ENCODE measurements at places on chromosomes 4 and X.

DNA sequence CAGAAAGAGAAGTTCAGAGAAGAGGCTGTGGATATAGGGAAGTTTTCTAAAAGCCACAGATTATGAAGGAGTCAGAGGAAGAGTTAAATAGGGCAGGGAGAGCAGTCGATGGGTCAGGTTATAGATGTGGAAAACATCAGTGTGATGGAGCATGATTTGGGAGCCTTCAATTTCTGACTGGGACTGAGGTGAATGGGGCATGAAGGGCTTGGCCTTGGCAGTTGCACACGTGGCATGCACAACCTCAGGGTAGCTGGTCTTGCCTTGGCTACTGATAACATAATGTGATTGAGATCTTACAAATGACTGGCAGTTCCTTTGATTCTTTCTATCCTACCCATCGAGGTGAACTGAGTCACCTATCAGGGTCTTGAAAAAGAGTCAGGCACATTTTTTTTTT is 59.7 kb downstream of the AFM start:
- no peak for DNase-seq

- no peak for DNase-seq
Measured at GRCh38 chr4:130186931-130187330, 1091.0 kb downstream of the C4orf33 start.

- DNase-seq = no peak
Measured at GRCh38 chr4:170008371-170008770, 17.8 kb downstream of the MFAP3L start.

DNA sequence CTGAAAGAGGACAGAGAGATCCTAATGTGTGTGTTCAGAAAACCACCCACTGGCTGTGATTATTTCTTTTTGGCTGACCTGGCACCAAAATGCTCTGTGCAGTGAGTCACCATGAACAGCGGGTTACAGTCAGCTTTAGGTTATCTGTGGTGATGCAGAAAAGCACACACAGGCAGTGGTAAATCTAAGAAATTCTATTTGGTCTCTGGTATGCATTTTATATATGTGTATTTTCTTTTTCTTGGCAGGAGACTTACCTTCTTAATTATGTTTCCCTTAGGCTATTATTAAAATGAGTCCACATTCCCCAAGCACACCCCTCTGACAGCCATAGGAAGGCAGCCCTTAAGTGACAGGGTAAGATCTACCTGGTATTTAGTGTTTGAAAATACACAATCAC is 79.1 kb upstream of the TFDP3 start:
- DNase-seq = no peak

- DNase-seq = no peak
Measured at GRCh38 chr4:4984186-4984585, 35.1 kb downstream of the CYTL1 start.

DNA sequence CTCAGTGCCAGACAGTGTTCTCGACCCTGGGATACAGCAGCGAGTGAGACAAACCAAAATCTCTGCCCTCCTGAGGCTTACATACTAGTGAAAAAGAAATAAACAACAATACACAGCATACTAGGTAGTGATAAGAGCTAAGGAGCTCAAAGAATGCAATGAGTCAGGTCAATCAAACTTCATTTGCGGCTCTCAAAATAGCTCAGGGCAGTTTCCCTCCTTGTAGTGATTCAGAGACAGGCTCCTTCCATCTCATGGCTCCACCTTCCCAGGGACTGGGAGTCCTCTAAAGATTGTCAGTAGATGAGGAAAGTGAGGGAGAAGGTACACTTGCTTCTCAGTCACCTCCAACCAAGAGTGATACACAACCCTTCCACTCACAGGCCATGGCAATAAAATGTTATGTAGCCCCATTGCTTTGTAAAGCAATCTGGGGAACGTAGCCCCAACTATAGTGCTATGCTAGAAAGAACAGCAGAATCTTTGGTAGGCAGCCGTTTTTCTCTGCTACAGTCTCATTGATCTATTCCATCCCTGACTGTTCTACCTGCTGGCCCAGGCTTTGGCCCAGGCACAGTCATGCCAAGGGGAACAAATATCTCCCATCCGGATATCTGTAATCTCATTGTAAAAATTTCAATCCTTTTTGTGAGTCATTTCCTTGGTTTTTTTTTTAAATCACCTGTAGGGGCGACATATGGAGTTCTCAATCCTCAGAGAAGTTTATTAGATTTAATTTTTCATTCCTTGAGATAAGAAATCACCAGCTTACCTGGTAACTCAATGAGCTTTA is 183.1 kb upstream of the S100G start:
- no peak for DNase-seq

GRCh38 chr4:86032476-86033022 is 327.3 kb downstream of the MAPK10 start:
- DNase-seq = no peak

Data from WTC11 (cell line).